AG10803 (cell line): ENCODE measurements at places on chromosomes 3 and 15.

DNA sequence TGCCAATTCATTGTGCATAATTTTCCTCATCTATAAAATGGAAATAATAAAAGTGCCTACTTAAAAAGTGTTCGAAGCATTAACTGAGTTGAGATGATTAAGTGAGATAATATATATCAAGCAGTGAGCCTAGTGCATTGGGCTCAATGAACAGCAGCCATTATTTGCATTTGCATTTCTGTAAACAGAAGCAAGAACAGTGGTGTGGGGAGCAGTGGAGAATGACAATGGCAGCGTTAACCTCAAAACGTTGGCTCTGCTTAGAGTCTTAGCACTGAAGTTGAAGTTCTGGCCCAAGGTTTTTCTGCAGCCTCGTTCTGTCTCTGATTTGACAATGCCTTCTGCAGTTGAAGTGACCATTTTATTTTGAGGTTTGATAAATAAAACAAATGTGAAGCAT lies 466.3 kb upstream of the ONECUT1 start:
- DNase-seq: no peak

GRCh38 chr3:158509891-158510290 lies 61.1 kb upstream of the MLF1 start:
- DNase-seq: no peak

DNA sequence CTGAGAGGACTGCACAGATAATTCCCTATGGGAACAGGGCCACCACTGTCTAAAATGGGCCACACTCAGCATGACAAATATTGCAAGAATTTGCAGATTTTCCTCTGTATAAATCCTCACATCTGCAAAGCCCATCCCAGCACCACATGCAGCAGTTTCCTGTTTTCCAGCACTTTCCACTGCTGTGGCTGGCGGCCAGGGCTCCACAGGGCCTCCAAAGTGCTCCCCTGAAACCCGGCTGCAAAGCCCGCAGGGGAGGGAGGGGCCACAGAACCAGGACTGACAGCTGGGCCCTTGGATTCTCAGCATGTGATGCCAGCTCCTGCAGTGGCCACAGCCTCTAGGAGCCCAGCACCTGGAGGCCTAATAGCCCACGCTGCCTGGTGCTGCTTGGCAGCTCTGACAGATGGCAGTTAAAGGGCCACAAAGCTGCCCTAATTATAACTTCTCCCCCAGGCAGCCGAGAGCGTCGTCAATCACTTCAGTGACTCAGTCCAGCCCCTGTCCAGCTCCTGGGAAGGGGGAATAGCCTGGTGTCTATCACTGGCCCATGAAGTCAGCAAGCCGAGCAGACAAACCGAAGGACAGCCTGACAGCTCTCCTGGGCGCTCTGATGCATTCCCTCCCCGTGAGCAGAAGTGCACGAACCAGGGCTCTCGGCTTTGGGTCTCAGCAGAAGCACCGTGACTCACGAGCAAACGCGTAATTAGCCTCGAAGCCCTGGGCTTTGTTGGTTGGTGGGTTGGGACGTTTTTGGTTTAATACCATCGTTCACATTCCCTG lies 4.7 kb downstream of the LRRC15 start:
- DNase-seq: peak; percentile 94

DNA sequence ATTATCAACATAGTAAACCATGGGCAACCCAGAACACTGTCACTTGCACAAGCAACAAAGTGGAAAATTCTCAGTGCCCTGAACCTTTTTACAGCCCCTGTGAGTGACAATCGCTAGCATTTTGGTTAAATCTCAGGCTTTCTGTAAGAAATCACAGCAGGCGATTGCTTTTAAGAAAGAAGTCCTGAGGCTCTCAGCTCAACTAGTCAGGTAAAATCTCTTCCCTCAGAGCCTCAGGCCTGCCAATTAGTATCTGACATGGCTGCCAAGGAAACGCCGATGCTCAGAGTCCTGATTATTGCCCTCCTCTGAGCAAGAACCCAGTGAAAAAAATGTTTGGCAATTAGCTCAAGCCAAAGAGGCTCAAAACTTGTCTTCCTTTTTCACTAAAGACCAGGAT lies 530.8 kb downstream of the DIPK2A start:
- no peak for DNase-seq

GRCh38 chr15:51390241-51390965 lies 48.9 kb downstream of the GLDN start:
- no peak for DNase-seq

DNA sequence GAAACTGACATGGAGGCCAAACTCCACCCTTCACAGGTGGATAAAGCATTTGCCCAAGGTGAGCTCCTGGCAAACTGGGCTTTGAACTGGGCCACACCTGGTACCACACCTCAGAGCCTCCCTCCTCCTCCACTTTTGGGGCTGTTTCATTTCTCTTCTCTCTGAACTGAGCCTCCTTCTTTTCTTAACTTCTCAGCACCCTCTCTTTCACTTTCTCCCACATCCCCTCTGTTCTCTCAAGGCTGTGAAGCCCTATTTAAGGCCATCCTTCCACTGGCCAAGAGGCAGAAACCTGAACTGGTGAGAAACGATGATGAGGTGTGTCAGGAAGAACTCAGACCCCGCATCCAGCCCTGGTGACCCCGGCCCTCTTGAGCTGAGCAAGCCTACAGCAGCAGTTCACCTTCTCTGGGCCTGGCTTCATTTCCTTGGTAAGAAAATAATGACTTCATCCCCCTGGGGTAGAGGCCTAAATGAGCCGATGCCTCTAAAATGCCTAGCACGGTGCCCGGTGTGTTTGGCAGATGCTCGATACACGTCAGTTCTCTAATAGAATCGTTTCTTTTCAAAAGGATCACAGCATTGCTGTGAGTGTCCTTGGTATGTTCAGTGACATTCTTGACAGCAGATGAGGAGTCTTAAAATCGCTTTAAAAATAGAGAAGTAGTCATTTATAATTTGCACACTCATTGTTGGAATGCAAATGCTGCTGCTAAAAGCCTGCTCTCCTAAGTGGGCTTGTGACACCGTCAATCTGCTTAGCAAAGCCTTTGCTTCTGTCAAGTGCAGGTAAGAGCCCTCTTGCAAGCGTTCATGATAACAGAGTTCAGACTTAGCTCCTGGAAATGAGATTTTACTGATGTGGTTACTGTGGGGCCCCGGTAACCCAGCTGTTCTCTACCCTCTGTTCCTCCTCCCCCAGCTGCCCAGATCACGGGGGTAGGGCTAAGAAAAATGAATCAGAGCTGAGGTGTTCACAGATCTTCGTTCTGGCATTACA lies 97.7 kb upstream of the ATP2B2 start:
- no peak for DNase-seq
